ENCODE measurements at places on chromosomes 7 and 10.

DNA sequence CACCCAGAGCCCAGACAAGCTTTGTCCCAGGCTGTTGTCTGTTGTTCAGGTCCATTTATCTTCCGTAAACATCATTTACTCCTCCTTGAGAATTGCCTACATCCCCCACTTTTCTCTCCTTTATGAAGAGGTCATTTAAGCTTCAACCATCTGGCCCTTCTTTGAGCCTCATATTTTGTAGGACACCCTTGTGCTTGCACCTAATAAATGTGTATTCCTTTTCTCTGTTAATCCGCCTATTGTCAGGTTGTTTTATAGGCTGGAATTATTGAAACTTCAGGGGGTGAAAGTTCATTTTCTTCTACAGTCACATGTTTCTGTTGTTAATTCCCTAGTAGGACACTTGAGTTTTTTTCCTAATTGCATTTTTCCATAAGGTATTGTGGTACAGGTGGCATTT, 19.6 kb upstream of the CTTNBP2 start:
- DNase-seq, result no peak

DNA sequence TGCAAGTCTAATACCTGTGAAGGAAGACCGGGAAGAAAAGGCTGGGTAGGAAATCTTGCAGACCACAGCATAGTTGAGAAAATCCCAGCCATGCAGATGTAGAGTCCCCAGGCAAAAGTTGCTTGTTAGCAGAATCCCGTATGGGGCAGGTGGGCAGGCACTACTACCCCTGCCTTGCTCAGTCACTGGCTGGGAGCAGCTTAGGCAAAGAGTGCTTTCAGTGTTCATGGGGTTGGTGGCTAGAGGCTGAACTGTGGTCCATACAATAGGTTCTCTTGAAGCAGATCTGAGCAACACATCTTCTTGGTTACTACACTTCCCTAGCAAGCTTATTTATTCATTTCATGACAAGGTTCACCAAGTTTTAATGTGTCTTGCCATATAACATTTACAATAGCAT, 92.6 kb downstream of the AHCYL2 start:
- no peak for DNase-seq

GRCh38 chr7:144519925-144520324, 116.4 kb upstream of the NOBOX start:
- no peak for DNase-seq

DNA sequence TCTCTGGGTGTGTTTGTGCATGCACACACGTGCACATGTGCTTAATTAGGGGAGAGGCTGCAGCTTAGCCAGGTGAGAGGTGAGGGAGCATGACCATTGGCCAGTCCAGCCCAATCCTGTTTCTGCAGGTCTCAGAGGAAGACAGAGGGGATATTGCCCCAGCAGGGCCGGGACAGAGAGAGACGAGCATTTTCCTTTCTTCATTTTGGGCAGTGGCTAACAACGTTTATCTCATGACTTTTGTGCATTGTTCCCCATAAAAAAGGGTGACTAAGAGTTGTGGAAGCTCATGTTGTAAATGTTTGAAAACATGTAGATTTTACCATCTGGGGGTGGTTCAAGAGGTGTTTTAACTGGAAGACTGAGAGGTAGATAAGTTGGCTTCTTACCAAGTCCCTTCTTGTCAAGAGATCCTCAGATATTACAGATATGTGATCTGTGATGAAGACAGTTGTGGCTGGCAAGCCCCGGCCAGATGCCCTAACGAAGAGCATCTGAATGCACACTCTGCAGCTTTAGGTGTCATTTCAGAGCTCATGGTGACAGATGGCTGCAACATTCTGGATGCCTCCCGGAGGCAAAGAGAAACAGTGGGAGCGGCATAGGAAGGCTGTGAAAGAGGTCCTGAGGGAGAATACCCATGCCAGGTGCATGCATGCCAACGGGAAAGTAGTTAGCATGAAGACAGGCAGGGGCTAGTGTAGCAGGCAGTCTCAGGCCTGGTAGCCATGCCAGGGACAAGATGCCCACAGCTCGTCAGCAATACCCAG, 16.7 kb upstream of the DMBT1 start:
- DNase-seq, result no peak

DNA sequence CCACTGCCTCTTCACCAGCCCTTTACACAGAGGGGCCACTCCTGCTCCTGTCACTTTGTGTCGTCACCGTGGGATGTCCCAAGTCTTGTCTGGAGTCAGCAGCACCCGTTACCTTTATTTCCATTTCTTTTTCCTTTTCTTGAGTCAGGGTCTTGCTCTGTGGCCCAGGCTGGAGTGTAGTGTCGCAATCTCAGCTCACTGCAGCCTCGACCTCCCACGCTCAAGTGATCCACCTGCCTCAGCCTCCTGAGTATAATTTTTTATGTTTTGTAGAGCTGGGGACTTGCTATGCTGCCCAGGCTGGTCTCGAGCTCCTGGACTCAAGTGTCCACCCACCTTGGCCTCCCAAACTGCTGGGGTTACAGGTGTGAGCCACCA, 28.6 kb upstream of the ADGRA1 start:
- DNase-seq, result no peak

DNA sequence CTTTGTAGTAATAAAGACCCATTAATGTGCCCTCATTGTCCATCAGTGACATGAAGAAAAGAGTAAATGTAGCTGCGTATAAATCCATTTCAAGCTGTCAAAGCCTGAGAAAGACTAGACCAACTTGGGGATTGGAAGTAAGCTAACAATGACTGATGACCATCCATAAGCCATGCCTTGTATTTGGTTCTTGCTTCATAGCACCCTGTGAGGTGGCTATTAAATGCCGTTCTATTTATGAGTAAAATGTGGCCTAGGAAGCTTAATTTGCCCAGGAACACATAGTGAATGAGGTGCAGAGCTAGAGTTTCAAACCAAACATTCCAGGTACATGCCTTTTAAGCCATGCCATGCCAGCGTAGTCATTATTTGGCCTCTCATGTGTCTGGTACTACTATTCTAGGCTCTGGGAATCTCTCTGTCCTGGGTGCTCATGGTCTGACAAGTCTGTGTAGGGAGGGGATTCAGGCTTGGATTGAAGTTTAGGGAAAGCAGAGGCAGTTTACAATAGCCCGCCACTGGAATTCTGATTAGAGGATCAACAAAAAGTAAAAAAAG, 92.1 kb downstream of the ZNF277 start:
- DNase-seq, result no peak

DNA sequence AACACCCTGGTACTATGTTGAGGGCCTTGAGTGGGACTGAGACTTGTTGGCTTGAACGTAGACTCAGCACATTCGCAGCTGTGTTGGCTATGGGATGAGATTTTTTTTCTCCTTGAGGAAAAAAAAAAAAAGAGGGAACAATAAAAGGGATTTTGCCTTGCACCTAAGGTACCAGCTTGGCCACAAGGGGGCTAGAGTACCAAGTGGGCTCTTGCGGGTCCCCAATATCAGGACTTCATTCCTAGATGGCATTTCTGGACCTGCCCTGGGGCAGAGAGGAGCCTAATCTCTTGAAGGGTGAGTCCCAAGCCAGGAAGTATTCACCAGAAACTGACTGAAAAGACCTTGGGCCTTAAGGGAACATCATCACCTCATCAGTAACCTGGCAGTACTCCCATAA, 1083.6 kb upstream of the PHF14 start:
- no peak for DNase-seq

GRCh38 chr7:156618078-156618779, 22.3 kb upstream of the RNF32 start:
- DNase-seq, result no peak
